AG10803 (cell line): ENCODE measurements at places on chromosomes 5 and 9.

DNA sequence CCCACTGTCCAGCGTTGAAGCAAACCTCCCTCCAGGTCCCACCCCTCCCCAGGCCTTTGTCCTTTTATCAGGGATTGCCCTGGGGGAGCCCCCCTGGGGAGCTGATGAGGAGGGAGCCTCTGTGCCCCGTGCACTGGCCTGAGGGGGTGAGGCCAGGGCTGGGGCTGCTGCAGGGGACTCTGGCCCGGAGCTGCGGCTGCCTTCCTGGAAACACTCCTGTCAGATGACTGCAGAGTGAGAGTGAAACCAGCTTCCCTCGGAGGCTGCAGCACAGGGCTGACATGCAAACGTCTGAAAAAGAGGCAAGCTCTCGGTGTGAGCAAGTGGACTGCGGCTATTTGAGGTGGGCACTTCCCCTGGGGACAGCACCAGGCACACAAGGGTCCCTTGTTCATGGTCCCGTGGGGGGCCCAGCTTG lies 4.6 kb upstream of the TRAF2 start:
- DNase-seq = no peak

DNA sequence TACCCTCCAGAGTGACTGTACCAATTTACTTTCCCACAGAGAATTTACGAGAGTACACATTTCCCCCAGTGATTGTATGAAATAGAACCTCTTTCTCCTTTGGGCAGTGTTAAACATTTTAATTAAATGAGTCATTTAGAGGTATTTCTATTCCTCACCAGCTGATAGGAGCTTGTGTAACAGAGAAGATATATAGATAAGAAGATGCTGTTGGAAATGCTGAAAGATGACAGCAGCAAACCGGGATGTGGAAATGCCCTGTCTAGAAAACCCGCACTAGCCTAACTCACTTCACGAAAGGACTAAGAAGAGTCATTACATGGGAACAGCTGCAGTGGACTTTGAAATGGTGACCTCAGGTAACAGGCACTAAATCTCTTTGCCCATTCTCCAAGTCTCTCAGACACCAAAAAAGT lies 68.3 kb downstream of the LPAR1 start:
- peak; percentile 80 for DNase-seq

GRCh38 chr5:116557669-116558271 lies 16.9 kb downstream of the SEMA6A start:
- peak; percentile 4 for DNase-seq

DNA sequence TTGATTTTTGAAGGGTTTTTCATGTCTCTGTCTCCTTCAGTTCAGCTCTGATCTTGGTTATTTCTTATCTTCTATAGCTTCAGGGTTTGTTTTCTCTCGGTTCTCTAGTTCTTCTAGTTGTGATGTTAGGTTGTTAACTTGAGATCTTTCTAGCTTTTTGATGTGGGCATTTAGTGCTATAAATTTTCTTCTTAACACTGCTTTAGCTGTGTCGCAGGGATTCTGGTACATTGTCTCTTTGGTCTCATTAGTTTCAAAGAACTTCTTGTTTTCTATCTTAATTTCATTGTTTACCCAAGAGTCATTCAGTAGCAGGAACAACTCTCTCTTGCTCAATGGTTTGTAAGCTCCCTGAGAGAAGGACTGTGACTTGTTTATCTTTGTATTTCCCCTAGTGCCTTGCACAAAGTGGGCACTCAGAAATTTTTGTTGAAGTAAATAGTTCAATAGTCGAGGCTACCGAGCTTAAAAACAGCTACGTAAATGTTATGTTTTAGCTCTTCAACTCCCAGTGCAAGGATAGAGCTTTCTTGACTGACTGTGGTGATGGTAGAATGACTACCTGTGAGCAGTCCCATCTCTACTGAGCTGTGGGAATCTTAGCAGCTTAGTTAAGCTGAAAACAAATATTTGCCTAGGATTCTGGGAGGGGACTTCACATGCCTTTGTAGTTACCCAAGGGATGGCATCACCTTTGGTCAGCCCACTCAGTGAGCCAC lies 225.8 kb upstream of the ELL2 start:
- DNase-seq = no peak

DNA sequence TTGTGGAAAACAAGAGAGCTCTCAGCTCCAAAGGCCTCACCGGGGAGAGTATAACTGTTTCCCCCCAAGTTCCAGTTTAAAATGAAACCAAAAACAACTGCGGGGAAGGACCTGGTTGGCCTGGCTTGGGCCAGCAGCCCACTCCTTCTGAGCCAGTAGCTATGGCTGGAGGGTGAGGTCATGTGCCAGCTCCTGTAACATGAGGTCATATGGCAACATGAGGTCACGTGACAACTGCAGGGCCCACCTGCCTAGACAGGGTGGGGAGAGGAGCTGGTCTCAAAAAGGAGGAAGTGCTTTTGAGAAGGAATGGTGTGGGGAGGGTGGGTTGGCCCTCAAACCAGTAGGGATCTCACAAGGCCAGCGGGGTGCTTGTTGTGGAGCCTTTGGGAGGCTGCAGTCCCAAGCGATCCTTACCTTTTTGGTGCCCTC lies 29.3 kb upstream of the CRB2 start:
- DNase-seq = peak; percentile 13

DNA sequence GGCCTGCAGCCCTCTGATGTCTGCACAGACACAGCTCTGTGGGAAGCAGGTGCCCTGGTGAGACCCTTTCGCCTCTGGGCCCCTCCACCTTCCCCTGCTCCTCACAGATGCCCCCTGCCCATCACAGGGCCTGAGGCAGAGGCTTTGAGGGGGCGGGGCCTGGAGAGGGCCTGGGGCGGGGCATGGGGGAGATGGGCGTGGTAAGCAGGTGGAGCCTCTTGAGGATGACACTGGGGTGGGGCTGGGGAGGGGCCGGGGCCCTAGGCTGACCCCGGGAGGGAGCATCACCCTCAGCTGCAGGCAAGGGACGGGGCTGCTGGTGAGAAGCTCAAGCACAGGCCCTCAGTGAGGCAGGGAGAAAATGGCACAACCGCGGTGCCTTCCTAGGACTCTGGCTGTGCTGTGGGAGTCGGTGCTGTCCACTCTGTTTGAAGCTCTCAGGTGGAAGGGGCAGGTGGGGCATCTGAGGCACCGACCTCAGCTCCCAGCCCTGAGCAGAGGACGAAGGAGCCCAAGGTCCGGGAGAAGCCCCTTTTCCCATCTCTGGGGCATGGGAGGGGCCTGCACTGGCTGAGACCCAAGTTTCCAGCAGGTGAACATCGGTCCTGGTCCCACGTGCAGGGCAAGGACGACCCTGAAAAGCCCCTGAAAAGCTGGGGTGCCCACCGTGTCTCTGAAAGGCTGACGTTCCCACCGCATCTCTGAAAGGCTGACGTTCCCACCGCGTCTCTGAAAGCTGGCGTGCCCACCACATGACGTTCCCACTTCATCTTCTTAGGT lies 17.5 kb upstream of the SLC9A3 start:
- no peak for DNase-seq

DNA sequence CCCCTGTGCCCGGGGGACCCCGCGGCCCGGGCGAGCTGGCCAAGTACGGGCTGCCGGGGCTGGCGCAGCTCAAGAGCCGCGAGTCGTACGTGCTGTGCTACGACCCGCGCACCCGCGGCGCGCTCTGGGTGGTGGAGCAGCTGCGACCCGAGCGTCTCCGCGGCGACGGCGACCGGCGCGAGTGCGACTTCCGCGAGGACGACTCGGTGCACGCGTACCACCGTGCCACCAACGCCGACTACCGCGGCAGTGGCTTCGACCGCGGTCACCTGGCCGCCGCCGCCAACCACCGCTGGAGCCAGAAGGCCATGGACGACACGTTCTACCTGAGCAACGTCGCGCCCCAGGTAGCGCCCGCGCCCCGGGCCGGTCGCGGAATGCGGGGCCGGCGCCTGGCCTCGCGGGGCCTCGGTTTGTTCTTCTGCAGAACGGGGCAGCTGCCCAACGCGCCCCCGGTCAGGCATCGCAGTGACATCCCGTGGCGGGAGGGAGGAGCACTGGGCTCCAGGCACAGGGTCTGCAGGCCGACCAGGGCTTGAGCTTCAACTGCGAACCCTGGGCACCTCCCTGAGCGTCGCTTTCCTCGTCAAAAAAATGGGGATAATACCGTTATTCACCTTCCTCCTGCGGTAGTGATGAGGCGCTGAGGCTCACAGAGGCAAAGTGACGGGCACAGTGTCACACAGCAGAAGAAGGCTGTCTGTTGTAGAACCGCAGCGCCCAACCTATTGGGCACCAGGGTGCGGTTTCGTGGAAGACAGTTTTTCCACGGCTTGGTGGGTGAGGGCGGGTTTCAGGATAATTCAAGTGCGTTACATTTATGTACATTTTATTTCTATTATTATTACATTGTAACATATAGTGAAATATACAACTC lies 777 bp downstream of the ENDOG start:
- DNase-seq = no peak

DNA sequence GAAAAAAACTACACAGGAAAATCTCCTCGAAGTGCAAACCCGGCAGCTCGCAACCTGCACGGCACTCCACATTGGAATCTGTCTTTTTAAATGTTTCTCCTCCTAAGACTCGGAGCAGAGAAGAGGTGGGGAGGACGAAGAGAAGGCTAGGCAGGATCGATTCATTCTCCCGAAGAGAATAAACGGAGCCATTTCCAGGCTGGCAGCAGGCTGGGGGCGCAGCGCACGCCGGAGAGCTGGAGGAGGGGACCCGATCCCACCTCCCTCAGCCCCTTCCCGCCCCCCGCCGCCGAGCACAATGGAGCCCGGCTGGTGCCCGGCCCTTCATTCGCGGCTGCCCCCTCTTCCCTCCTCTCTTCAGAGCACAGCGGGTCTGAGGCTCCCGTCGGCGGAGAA lies 628 bp downstream of the HOMER1 start:
- DNase-seq = no peak
